CD4-positive, alpha-beta T cell treated with Interleukin-1 beta for 1 hour (primary cell): ENCODE measurements at places on chromosomes 5 and 9.

- no peak for DNase-seq
Observed at GRCh38 chr9:94826644-94827410, 100.3 kb downstream of the AOPEP start.

DNA sequence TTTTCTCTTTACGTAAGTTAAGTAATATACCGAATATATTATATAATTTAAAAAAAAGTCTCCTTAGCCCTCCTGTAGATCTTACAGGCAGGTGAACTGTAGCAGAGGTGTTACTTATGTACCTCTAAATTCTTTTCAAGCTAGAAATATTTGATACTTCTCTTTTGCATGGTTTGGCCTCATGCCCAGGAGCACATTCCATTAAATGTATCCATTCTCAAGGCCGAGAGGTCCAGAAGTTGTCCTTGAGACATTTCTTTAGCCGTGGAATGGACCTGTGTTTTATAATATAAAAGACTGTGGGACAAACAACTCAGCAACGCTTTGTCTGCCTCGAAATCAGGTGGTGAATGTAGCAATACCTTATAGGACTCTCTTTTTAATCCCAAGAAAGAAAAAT is 184.5 kb downstream of the TRIO start:
- no peak for DNase-seq

DNA sequence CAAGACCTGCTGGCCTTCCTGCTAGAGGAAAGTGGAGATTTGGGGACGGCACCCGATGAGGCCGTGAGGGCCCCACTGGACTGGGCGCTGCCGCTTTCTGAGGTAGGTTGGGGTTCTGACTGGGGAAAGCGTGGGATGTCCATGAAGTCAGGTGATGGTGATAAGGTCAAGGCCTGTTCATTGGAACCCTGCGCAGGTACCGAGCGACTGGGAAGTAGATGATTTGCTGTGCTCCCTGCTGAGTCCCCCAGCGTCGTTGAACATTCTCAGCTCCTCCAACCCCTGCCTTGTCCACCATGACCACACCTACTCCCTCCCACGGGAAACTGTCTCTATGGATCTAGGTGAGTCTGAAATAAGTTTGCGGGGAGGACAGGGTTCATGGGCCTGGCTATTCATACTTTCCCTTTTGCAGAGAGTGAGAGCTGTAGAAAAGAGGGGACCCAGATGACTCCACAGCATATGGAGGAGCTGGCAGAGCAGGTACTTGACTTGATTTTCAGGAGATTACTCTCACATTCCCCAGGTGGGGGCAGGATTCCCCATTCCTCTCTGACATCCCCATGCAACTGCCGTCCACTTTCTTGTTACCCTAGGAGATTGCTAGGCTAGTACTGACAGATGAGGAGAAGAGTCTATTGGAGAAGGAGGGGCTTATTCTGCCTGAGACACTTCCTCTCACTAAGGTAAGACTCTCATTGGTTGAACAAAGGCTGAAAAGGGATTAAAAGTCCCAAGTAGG is 505 bp downstream of the CREB3 start:
- peak; percentile 35 for DNase-seq

GRCh38 chr9:17813798-17814197 is 234.9 kb downstream of the SH3GL2 start:
- no peak for DNase-seq

DNA sequence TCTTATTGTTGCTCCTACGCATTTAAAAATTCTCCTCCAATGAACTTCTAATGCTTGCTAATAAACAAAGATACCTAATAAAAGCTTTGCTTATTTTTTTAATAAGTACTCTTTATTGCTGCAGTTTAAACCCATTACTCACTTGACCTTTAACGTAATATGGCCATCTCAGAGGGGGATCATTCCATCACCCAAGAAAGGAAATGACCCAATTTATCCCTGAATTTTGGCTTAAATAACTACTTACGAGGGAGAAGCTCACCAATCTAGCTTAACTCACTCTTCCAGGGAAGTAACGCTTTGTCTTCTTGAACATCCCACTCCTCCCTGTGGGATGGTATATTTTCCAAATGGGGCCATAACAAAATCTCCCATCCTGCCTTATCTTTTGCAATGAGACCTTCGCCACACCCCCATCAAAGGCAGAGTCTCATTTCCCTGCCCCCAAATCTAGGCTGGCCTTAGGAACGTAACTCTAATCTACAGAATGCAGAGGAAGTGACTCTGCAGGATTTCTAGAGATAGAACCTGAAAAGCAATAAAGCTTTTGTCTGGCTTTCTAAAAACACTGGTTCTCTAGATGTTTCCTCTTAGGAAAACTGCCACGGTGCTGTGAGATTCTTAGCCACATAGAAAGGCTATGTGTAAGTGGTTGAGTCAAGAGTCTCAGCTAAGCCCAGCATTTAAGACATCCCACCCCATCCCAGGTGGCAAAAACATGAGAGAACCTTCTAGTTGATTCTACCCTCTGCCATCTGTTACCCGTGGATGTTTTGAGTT is 310.0 kb downstream of the ASTN2 start:
- no peak for DNase-seq

- peak; percentile 73 for DNase-seq
Observed at GRCh38 chr9:134381671-134382516, 55.6 kb downstream of the RXRA start.
